Endothelial cell (in vitro differentiated cells): ENCODE measurements at places on chromosomes 2 and 18.

- no peak for DNase-seq
Measured at GRCh38 chr2:119693967-119694366, 15.0 kb downstream of the TMEM177 start.

GRCh38 chr18:61731693-61732376 lies 161.0 kb downstream of the RNF152 start:
- DNase-seq, result no peak

DNA sequence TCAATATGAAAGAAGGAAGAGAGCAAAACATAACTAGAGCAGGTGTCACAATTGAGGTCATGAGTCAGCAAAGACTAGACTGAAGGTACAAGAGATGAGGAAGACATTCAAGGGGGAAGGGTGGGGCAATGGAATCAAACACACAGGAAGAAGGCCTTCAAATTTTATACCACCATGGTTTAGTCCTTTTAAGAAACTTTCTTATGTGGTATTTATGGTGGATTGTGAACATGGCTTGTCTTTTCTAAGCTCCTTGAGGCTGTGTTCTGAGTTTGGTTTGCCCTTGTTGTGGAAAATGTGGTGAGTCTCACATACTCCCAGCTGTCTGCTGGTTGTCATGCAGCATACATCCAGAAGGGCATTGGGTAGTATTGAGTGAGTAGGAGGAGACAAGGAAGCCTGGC lies 62.1 kb downstream of the NABP1 start:
- no peak for DNase-seq

GRCh38 chr2:6352247-6352646 lies 513.5 kb downstream of the CMPK2 start:
- no peak for DNase-seq

DNA sequence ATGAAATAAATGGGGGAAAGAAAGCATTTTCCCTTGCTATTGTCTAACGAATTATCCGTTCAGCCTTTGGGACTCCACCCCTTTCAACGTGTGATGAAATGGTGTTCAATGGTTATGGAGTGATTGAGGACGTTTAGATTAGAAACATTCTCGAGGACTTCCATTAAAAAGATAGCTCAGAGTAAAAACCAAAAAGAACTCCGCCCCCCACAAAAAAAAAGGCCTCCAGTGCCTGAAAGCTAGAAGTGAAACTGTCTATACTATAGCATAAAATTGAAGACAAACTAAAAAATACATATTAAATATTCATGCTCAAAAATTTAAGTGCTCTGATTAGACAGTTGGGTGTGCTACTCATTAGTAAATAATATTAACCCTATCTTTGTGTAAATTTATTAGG lies 3.0 kb upstream of the ZNF516 start:
- DNase-seq, result no peak

DNA sequence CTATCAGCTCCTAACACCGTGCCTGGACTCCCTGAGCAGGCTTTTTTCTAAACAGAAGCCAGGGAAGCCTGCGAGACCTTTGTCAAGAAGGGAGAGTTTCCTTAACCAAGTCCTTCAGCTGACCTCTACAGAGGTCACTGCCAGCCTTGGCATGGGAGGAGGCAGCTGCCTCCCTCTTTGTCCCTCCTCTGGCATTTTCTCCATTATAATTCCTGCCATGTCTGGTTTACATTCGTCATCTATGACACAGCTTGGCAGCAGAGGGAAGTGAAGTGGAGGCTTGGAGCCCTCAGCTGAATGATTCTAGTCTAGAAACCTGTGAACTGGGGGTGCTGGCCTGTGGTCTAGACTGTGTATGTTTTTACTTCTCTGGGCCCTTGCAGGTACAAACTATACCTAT lies 22.5 kb downstream of the LIPG start:
- no peak for DNase-seq

GRCh38 chr2:10297959-10298531 lies 4.7 kb upstream of the HPCAL1 start:
- DNase-seq, result no peak

GRCh38 chr2:8222979-8223694 lies 458.7 kb upstream of the ID2 start:
- DNase-seq, result no peak

GRCh38 chr18:27447451-27447881 lies 262.4 kb upstream of the CHST9 start:
- no peak for DNase-seq

DNA sequence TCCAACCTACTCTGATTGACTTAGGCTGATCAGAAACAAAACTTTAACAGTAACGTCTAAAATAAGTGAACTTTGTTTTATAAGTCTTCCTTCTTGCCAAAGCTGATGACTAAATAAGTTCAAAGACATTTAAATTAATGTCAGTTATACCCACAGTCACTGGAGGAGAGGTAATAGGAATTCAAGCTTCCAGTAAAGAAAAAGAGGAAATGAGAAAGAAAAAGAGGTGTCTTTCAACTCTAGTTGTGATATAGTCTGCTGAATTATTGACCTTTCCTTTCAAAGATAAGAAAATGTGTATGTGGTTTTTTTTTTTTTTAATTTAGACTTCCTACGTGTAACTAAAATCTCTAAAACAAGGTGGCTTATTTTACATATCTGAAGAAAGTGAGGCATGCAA lies 191.5 kb downstream of the SLC8A1 start:
- no peak for DNase-seq

DNA sequence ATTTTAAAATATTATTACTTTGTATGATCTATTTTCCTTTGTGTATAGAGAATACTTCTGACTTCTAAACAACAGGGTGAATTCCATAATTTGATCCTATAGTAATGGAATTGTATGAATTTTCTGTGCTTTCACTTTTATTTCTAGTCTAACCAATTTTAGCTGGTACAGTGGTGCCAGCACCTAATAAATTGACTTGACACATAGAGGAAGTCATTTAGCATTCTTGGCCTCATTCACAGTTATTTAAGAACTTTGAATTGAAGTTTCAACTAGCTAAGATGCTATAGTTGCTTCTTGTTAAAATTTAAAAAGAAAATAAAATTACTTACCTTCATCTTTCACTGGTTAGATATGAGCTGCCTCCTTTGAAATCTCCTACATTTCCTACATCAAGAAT lies 220.4 kb downstream of the CPS1 start:
- DNase-seq, result no peak

DNA sequence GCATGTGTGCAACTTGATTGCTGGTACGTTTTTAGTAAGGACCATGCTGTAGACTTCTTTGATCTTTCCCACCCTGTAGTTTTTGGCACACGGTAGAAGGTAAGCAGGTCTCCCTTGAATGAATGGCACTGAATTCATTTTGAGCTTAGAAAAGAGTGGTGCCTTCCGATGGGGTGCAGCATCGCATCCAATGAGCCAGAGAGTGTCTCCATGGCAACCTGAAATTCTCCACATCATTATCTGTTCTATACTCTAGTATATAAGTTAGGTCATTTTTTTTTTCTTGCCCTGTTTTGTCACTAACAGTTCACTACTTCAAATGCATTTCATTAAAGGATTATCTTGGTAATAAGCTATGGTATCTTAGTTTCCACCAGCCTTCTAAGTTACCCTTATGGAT lies 81.2 kb upstream of the REV1 start:
- no peak for DNase-seq

DNA sequence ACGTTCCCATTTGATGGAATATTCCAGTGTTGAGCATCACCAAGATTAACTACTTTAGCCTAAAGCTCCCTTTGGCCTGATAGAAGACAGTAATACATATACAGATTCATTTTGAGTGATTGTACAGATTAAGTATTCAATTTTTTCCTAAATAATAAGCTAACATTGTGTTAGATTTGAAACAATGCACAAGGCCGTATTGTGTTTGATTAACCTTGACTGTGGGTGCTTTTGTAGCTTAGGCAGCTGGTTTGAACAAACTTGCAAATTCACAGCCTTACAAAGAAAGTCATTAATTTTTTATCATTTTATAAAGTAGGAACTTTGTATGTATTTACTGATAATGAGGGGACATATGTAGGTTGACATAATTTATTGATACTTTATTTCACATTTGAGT lies 29.6 kb downstream of the NABP1 start:
- no peak for DNase-seq

DNA sequence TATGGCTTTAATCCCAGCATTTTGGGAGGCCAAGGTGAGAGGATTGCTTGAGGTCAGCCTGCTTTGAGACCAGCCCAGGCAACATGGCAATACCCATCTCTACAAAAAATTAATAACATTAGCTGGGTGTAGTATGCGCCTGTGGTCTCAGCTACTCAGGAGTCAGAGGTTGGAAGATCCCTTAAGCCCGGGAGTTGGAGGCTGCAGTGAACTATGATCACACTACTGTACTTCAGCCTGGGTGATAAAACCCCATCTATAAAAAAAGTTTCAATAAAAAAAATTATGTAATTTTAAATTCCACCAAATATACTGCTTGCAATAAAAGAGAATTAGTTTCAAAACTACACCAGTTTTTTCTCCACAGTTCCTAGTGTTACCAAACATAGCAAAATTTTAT lies 23.3 kb upstream of the CACNB4 start:
- DNase-seq, result no peak

DNA sequence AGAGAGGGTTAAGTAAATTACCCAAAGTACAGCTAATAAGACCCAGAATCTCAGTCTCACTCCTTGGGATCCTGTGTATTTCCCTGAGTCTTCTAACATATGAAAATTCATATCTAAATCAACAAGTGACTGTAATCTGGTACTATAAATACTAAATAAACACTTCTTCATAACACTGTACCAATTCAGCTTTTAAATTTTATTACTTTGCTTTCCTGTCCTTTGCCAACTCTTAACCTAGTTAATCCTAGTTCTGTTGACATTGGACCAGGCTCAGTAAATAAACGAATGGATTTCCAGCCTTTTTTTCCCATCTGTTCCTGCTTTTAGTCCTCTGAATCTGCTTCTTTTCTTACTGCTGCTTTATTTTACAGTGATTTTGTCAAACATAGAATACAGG lies 13.8 kb downstream of the MRPL35 start:
- no peak for DNase-seq

GRCh38 chr18:49076654-49077166 lies 125.9 kb upstream of the SMAD7 start:
- no peak for DNase-seq

DNA sequence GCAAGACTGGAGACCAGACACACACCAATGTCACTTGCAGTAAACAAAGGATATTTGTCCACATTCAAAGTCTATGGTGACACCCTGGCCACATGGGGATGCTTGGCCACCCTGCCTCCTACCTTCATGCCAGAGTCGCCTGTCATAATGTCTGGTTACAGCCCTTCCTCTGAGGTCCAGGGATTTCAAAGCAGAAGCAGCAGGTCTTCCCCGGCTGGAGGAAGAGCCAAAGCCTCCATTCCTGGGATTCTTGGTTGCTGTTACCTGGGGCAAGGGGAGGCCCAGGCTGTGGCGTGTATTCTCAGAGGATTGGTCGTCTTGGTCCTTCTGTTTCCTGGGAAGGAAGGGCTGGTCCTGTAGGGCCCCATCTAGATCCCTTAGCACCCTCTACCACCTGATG lies 2.3 kb upstream of the ALPP start:
- no peak for DNase-seq
